Dorsolateral prefrontal cortex (tissue), 122 donors: ENCODE measurements at places on chromosomes 2 and 18. TPM values are rescaled to one million over a fixed set of nuclear protein-coding genes. Genes with fewer than 3 reads are reported as not detected.

Gene FEV
- total RNA-seq: 1.4 TPM

Gene ZDBF2
- total RNA-seq: 50.3 TPM

Gene NEU2
- total RNA-seq: not detected

Gene AGXT
- not detected for total RNA-seq

Gene LRRTM4
- total RNA-seq: 62.8 TPM

Gene ANKRD29
- total RNA-seq: 18.4 TPM

Gene SPC25
- 0.80 TPM for total RNA-seq

Gene RGPD3
- 0.72 TPM for total RNA-seq

Gene PTPRM
- total RNA-seq: 77.7 TPM

Gene RAX
- total RNA-seq: not detected
